ENCODE measurements at places on chromosomes 16 and 17.
A peak's percentile ranks its signal among the peaks of the same experiment; 100 is the strongest.

- no peak for DNase-seq
These were observed 9.5 kb upstream of the RAPGEFL1 start for GRCh38 chr17:40167685-40168261.

DNA sequence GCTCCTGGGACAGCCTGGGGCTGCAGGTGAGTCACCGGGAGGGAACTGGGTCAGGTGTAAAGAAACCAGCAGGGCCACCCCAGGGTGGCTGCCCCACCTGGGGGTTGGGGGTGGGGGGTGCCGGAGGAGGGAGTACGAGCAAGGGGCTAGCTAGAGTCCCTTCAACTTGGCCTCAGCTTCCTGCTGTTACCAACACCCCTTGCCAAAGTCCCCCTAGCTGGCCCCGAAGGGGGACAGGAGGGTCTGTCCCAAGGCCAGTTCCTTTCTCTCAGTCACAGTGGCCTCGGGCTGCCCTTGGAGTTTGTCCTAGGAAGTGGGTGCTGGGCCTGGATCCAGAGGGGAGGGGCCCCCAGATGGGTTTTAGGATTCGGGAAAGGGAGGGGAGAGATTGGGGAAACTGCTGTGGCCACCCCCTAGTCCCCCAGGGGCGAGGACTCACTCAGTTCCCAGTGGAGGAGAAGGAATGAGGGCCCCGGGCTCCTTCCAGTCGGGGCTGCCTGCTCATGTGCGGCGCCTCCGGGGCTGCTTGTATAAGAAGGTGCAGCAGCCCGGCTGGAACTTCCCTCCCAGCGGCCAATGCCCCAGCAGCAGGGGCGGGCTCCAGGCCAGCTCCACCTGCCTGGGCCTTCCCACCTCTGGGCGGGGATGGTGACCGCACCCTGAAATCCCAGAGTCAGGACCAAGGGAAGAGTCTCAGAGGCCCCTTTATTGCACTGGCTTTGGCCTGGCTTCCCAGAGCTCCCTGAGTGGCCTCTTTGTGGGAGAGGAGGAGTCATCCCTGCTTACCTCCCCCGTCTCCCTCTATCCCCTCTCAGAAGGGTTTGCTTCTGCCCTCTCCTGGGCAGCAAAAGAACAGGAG is 7.3 kb downstream of the ARHGAP27 start:
- no peak for DNase-seq

GRCh38 chr16:57999971-58000705 is at the start of gene ZNF319:
Gene ZNF319 (minus strand): TSS chr16:58000672. CDS start chr16:57998265, 2,407 bp downstream.
- no peak for DNase-seq

DNA sequence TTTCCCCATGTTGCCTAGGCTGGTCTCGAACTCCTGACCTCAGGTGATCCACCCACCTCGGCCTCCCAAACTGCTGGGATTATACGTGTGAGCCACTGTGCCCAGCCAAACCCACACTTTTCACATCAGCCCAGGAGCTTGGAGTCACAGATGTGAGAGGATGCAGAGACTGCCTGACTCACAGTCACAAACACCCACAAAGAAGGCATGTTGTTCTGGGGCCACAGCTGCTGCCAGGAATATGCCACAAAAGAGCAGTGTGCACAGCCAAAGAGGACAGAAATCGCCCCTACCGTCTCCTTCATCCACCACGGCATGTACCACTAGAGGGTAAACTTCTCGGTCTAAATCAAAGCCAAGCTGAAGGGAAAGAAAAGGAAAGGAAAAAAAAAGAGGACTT is 25.1 kb upstream of the FOXJ1 start:
- no peak for DNase-seq

GRCh38 chr16:4682616-4683254 is 10.6 kb upstream of the NUDT16L1 start:
- DNase-seq: no peak

GRCh38 chr17:44170499-44171201 is at the start of gene ASB16:
Gene ASB16 (plus strand): TSS chr17:44170704. CDS start chr17:44170790, 86 bp downstream.
- no peak for DNase-seq

GRCh38 chr17:2023256-2023655 is 1.9 kb downstream of the RTN4RL1 start:
- no peak for DNase-seq

DNA sequence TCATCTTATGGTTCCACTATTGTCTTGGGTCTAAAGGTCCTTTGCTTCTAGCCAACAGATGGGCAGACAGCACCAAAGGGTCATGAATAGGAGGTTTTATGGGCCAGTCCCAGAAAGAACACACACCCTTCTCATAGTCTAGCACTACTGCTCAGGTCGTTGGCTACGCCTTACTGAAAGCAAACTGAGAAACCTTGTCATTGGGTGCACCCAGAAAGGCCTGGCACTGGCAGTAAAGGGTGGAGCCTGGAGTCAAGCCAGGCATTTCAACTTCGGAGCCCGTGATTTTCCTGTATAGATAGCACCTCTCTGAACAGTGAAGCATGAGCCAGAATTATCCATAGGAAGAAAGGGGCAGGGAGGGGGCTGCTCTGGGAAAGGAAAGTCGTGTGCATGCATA is 74.9 kb downstream of the VAT1L start:
- no peak for DNase-seq

- DNase-seq: no peak
These were observed 50.9 kb upstream of the ZNF629 start for GRCh38 chr16:30837904-30838303.

- peak; percentile 84 for DNase-seq
These were observed 16.7 kb downstream of the HSD11B2 start for GRCh38 chr16:67447508-67448076.
